CD4-positive, CD25-positive, alpha-beta regulatory T cell (primary cell): ENCODE measurements at places on chromosomes 11 and 22. TPM values are rescaled to one million over a fixed set of nuclear protein-coding genes. Genes with fewer than 3 reads are reported as not detected.

Gene SLC25A1
- polyA plus RNA-seq: 58.2 TPM

Gene CBLIF
- polyA plus RNA-seq: not detected

Gene PLAAT2
- 0.28 TPM for polyA plus RNA-seq

Gene OR52I2
- not detected for polyA plus RNA-seq

Gene SAA4
- not detected for polyA plus RNA-seq

Gene CDC42BPG
- polyA plus RNA-seq: 0.13 TPM

Gene GRAP2
- polyA plus RNA-seq: 48.9 TPM

Gene MS4A4A
- polyA plus RNA-seq: not detected

Gene APOBEC3A
- polyA plus RNA-seq: not detected

- H3K27me3 ChIP-seq: no peaks in the 10 kb centered on the region
- H3K4me1 ChIP-seq: no peaks in the 10 kb centered on the region
- no peak for DNase-seq
- no peak overlapping the region for H3K4me3 ChIP-seq
- H3K27ac ChIP-seq: no peak overlapping the region
- peaks cover 38% of the 10 kb centered on the region for H3K36me3 ChIP-seq
Measured at GRCh38 chr22:31876156-31876920, 68.0 kb upstream of the YWHAH start.

- peaks cover 60% of the 10 kb centered on the region for H3K36me3 ChIP-seq
- DNase-seq: peak; percentile 45
- H3K27ac ChIP-seq: peak overlapping the region; percentile 97
- peaks cover 97% of the 10 kb centered on the region for H3K4me1 ChIP-seq
- peak overlapping the region; percentile 24 for H3K4me3 ChIP-seq
Measured at GRCh38 chr22:37228106-37229011, 15.7 kb downstream of the RAC2 start.

- H3K4me1 ChIP-seq: no peaks in the 10 kb centered on the region
- H3K27me3 ChIP-seq: peaks cover 6% of the 10 kb centered on the region
- H3K36me3 ChIP-seq: no peaks in the 10 kb centered on the region
- H3K4me3 ChIP-seq: no peak overlapping the region
Measured at GRCh38 chr11:127965939-127966668, 621.3 kb downstream of the ETS1 start.

DNA sequence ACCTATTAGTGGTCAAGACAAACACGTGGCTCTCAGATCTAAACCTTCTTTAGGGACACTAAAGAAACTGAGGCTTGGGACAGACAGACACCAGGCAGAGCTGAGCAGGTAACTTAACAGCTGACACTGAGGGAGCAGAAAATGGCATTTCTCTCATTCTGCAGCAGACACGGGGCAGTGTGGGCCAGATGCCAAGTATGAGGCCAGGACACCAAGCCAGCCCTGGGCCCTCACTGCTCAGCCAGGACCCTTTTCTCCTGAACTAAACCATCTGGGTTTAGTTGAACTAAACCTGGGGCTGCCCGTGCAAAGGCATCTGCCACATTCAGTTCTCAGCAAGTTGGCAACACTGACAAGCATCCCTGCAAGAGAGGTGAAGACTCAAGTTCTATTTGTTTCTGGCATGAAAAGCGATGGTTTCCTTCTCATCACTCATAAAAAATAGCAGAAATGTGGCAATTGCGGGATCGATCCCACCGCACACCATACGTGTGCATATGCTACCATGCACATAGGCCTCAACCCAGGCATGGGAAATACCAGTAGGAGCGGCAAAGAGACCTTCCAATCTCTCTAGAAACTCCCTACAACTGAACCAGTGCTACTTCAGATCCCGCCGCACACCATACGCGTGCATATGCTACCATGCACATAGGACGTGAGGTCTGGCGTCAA, 100.1 kb upstream of the BID start:
- no peak overlapping the region for H3K27ac ChIP-seq
- DNase-seq: no peak
- peaks cover 38% of the 10 kb centered on the region for H3K36me3 ChIP-seq

GRCh38 chr22:39490135-39490798, 11.8 kb upstream of the MIEF1 start:
- no peak overlapping the region for H3K4me3 ChIP-seq
- H3K27me3 ChIP-seq: no peaks in the 10 kb centered on the region
- peak; percentile 71 for DNase-seq
- no peaks in the 10 kb centered on the region for H3K36me3 ChIP-seq
- no peaks in the 10 kb centered on the region for H3K4me1 ChIP-seq

- H3K4me1 ChIP-seq: no peaks in the 10 kb centered on the region
- H3K27me3 ChIP-seq: peaks cover 13% of the 10 kb centered on the region
Measured at GRCh38 chr11:7694235-7694634, 12.0 kb downstream of the OVCH2 start.

DNA sequence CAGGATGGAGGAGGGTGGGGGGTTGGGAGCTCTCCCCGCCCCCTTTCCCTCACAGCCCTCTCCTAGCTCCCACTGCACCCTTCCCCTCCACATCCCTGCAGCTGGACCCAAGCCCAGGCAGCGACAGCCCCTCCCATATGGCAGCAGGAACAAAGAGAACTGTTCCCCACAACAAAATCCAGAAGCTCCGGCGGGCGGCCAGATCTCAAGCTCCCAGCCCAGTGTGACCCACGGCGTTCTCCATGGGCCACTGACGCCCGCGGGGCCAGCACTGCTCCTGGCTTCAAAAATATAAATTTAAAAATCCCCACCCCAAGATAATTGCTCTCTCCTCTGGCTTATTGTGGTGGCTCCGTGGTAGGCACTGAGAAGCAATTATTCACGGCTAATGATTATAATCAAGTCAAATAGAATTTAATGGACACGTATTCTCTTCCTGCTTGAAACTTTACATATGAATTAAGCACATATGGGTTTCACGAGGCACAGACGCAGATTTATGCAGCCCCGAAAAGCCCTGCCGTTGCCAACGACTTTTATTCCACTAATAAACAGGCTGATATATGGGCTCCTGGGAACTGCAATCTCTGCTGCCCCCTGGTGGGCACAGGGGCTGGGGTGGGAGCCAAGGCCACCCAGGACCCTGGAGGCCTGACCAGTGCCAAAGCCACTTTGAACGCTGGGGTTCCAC, 17.5 kb downstream of the MACROD1 start:
- H3K27ac ChIP-seq: no peak overlapping the region
- DNase-seq: peak; percentile 66
- no peaks in the 10 kb centered on the region for H3K27me3 ChIP-seq
- no peaks in the 10 kb centered on the region for H3K36me3 ChIP-seq
- peaks cover 12% of the 10 kb centered on the region for H3K4me1 ChIP-seq

- no peaks in the 10 kb centered on the region for H3K4me1 ChIP-seq
- no peak for DNase-seq
- H3K27ac ChIP-seq: no peak overlapping the region
- no peak overlapping the region for H3K4me3 ChIP-seq
Measured at GRCh38 chr11:107468596-107468995, 11.0 kb upstream of the CWF19L2 start.

DNA sequence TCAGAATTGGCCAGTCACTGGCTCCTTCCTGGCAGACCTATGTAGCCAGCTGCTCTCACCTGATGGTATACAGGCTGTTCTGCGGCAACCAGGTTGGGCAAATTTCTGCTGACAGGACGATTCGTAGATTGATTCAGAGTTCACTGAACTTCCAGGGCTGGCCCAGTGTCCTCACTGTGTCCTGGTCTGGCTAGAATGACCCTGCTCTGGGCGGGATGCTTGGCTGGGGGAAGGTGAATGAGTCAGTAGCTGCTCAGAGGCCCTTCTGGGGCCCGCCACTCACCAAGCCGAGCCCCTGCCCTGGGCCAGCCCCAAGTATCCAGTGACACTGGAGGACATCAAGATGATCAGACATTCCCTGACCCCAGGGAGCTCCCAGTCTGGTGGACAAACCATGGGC, 62.9 kb upstream of the WNT11 start:
- no peaks in the 10 kb centered on the region for H3K27me3 ChIP-seq
- H3K4me3 ChIP-seq: no peak overlapping the region
- no peak for DNase-seq
- no peak overlapping the region for H3K27ac ChIP-seq

DNA sequence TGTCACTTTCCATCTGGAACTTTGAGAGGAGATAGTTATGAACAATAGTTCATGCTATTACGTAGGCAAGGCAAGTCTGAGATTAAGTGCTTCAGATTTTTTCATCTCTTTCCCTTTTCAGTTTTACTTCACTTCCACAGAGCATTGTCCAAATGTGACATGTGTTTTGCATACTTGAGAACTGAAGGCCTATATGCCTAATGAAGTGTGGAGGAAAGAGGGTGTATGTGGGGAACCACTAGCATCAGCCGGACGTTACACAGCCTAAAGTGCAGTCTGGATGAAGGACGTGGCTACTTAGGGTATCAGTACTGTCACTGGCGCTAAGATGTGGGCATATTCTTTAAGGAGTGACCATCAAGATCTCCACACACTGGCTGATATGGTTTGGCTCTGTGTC, 26.2 kb downstream of the FANCF start:
- H3K4me3 ChIP-seq: no peak overlapping the region
- DNase-seq: no peak
- H3K4me1 ChIP-seq: no peaks in the 10 kb centered on the region
- no peaks in the 10 kb centered on the region for H3K36me3 ChIP-seq
- no peak overlapping the region for H3K27ac ChIP-seq

DNA sequence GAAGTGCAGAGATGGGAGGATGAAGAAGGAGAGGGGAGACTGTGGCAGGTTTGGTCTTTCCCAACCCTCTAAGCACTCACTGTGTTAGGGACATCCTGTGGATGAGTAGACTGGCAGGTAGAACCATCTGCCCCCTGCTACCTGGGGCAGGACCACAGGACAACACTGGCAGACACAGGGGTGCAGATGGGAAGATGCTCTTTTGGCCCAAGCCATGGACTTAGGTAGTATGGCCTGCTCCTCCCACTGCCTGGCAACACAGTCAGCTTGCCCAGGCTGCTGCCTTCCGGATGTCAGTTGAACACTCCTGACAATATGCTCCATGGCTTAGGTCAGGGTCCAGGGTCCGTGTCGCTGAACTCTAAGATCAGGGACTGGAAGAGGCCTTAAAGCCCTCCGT, 140.7 kb upstream of the NAV2 start:
- no peak for DNase-seq
- no peaks in the 10 kb centered on the region for H3K4me1 ChIP-seq
- H3K36me3 ChIP-seq: no peaks in the 10 kb centered on the region
- peaks cover 2% of the 10 kb centered on the region for H3K27me3 ChIP-seq
- no peak overlapping the region for H3K27ac ChIP-seq

GRCh38 chr11:110032957-110033570, 60.1 kb upstream of the ZC3H12C start:
- no peaks in the 10 kb centered on the region for H3K27me3 ChIP-seq
- no peak overlapping the region for H3K27ac ChIP-seq
- H3K4me1 ChIP-seq: no peaks in the 10 kb centered on the region
- no peaks in the 10 kb centered on the region for H3K36me3 ChIP-seq
- no peak for DNase-seq

DNA sequence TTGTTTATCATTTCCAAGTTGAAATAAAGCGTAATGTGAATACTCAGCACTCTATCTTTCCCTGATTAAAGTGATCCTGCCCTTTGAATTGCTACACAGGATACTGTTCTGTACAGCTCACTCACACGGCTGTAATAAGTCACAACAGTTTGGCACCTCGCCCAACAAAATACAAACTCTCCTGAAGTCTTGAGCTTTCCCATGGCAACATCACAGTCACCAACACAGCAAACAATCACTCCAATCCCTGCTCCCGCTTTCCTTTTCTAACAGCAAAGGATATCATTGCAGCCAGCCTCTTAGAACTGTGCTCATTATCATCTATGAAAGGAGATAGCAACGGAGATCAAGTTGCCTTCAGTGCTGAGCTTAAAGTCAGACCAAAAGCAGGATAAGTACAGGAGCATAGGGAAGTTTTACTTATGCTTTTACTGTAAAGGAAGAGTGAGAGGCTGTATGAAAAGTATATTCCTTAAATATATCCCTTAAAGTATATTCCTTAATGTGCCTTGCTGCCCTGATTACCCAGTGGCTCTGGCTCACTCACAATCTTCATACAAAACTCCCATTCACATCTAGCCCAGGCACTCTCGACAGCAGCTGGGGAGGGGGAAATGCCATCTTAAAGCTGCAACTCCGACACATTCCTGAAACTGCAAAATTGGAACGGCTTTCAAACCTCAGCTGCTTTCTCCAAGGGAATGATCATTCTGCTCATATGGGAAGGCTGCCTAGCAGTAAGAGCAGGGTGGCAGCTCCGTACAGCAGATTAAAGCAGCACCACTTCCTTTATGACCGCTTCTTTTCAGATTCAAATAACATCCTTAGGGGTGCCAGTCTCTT, 35.8 kb downstream of the MAML2 start:
- peaks cover 6% of the 10 kb centered on the region for H3K36me3 ChIP-seq
- DNase-seq: peak; percentile 21
- H3K4me1 ChIP-seq: peaks cover 18% of the 10 kb centered on the region
- H3K27ac ChIP-seq: no peak overlapping the region
- peak overlapping the region; percentile 33 for H3K4me3 ChIP-seq

DNA sequence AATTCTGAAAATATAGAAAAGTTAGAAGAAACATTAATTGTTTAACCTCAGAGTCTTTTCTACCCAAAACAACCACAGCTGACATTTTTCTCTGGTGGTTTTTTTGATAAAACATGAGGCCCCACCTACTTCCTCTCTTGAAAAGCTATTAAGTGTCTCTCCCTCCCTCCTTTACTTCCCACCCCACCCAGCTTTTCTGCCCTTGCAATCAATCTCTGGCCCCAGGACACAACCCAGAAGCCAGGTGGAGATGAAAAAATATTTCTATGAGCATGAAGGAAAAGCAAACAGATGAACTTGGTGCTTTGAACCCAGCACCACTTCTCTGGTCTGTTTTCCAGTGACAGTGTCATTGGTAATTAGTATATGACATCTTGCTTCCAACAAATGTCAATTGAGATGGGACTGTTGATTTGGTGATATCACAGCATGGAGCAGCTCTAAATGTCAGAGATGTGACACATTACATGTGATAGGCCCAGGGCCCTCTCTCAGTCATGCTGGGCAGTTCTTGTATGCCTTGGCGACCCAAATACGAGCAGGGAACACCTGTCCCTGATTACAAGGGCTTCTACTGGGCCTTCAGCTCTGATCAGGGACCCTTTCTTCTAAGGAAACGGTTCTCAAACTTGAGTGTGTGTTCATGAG, 23.9 kb upstream of the TMPRSS13 start:
- peak overlapping the region; percentile 83 for H3K4me3 ChIP-seq
- H3K27ac ChIP-seq: peak overlapping the region; percentile 80
- H3K36me3 ChIP-seq: no peaks in the 10 kb centered on the region
- peaks cover 68% of the 10 kb centered on the region for H3K4me1 ChIP-seq
- peak; percentile 18 for DNase-seq
